Coronary artery (tissue), 2 donors: ENCODE measurements at places on chromosomes 3 and 15.

- DNase-seq: no peak
Observed at GRCh38 chr3:143283432-143284128, 164.0 kb downstream of the CHST2 start.

DNA sequence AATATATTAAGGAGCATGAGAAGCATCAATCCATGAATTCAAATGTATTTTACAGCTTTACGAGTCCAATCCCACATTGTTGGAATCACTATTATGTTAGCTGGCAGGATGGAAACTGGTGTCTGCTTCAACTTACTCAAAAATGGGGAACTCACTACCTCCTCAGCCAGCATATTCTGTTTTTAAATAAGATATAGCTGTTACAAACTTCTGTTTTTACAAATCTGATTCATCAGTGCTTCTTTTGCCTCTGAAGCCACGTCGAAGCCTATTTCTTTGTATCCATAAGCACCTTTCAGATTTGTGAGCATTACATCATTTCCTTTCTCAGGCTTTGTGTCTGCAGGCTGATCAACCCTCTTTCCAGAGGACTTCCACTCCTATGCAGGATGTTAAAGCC is 105.9 kb downstream of the TPRG1 start:
- no peak for DNase-seq

GRCh38 chr3:42902257-42902656 is 3.7 kb upstream of the ZNF662 start:
- DNase-seq: no peak

- DNase-seq: peak; percentile 70
Observed at GRCh38 chr15:78195735-78196201, 38.6 kb downstream of the ACSBG1 start.

DNA sequence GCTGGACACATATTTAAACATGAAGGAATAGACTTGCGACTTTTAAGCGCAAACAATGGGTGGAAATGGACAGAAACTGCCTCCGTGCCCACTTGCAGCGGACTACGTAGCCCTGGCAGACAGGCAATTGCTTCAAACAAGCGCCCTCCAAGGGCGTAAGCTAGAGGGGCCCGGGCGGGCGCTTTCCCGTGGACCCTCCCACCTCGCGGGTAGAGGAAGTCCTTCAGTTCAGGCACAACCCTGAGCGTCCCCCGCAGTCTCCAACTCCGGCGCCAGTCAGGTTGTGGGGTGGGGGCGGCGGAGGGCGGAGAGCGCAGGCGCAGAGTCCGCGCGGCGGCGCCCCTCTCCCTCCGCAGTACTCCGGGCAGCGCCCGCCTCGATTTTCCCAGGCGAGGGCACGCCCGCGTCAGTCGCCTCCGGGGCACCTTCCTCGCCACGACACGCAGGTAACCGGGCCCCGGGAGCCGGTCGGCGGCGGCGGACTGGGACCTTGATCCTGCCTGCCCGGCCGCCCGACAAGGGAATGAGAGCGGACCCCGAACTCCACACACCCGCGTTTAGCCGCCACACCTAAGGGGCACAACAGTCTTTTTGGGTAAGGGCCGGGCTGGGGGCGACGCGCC is at the start of gene SLC35G2:
SLC35G2 (plus strand) TSS at position 358 of the 623 bp plus-strand sequence. CDS start 35,335 bp downstream, outside the sequence.
- DNase-seq: peak; percentile 75

GRCh38 chr3:59771768-59772181 is 722.0 kb upstream of the CFAP20DC start:
- no peak for DNase-seq

DNA sequence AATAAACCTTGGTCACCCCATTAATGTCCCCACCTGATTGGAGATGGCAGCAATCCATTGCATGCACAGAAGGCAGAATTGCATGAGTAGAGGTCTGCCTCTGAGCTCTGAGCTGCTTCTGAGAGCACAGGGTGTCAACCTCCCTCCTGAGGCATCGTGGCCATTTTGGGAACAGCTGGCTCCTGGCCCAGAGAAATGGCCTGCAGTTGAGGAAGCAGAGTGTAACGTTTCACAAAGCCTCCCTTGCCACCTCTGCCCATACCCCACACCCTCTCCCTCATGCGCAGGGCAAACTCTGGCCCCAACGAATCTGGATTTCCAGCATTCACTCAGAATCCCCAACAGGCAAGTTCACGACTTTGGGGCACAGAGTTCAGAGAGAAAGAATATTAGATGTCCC is 198.9 kb downstream of the ADAMTS9 start:
- DNase-seq: no peak

DNA sequence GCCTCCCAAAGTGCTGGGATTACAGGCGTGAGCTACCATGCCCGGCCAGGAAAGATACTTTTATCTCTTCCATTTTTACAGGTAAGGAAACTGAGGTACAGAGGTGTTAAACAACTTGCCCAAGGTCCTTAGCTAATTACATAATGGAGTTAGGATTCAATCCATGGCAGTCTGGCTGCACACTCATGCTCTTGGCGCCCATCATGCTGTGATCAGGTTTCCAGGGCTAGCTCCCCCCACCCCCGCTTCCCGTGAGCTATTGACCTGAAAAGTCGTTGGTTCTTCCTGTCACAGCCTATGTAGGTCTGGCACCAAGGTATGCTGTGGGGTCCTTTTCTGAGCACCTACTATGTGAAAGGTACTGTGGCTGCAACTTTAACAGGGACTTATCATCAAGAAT is 55.9 kb upstream of the LARS2 start:
- DNase-seq: no peak
